ENCODE measurements at places on chromosomes 1 and 21.

DNA sequence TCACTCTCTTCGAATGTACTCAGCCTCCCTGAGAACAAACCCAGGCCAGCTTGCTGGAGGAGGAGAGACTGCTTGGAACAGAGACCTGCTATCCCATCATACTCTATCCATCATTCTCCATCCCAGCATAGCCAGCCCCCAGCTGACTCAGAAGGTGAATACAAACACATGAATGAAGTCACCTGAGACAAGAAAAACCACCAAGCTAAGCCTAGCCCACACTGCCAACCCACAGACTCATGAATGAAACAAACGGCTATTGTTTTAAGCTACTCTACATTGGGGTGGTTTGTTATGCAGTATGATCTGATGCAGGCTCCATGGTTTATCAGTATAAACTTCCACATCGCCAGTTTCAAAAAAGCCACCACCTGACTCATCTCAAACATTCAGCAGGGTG lies 395.6 kb downstream of the SETD4 start:
- DNase-seq, result no peak

DNA sequence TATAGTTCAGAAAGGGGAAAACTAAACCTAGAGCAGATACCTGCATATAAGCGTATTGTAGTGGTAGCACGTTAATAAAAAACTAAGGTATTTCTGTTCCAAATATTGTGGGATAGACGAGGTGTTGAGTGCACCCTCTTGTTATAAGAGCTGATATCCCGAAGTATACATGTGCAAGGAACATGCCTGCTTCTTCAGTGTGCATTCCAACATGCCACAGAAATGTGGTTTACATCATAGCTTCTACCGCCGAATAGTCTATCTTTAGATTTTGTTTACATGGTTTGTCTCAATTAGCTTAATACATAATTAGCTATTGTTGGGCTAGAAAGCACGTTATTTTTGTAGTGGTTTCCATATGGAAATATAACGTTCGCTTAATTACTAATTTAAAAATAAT lies 2.2 kb downstream of the CHRM3 start:
- no peak for DNase-seq

GRCh38 chr1:96538883-96539282 lies 182.7 kb upstream of the PTBP2 start:
- no peak for DNase-seq

DNA sequence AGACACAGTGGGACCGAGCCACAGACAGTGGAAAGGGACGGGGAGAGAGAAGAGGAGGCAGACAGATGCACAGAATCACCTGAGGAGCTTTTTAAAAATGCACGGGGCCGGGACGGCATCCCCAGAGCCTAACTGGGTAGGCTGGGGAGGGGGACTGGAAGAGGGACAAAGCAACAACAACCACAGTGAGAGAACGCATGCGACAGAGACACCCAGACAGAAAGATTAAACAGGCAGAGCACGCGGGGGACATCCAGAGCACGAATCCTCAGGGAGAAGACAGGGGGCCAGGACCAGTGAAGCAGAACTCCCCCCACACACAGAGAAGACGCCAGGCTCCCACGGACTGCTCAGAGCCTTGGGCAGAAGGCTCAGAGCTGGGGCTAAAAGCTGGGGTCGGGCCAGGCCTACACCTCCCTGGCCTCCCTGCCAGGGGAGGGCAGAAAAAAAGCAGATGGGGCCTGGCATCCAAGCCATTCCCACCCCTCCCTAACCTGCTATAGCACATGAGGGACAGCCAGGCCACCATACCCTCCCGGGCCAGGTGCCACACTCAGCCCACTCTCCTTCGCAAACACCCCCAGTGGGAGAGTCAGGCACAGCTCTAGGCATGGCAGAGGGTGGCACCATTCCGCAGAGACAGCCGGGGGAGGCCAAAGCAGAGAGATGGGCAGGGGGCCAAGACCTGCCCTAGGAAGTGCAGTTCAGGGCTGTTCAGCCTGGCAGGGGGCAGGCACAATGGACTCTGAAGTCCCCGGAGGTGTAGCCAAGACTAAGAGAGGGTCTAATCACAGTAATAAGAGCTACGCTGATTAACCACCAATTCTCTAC lies 29.8 kb upstream of the COL16A1 start:
- no peak for DNase-seq

DNA sequence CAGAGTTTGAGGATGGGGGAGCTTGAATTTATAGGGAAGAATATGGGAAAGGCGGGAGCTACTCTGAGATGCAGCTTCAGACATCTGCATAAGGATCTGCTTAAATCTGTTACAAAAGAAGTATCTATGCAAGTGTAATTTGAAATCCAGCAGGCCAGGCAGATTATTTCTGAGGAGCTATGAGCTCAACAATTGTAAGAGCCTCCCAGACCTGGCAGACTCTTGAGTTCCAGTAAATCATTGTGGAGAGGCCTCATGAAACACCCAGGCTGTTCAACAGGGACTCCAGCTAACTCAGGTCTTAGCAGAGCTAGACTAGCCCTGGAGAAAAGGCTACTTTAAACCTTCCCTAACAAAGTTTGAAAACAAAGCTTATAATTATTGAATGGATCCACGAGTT lies 647.5 kb upstream of the CHRM3 start:
- no peak for DNase-seq

GRCh38 chr1:60502506-60502905 lies 428.9 kb upstream of the C1orf87 start:
- DNase-seq, result no peak

GRCh38 chr21:46468108-46468774 lies 9.6 kb downstream of the DIP2A start:
- DNase-seq, result no peak

- no peak for DNase-seq
Measured at GRCh38 chr1:44261962-44262361, 48.7 kb downstream of the DMAP1 start.

Measured in central memory CD4-positive, alpha-beta T cell (primary cell).